ENCODE measurements at places on chromosomes 13 and 19. TPM values are rescaled to one million over a fixed set of nuclear protein-coding genes. Genes with fewer than 3 reads are reported as not detected.
A peak's percentile ranks its signal among the peaks of the same experiment; 100 is the strongest.

Gene CEACAM4
- total RNA-seq: not detected

Gene PCDH8
- total RNA-seq: not detected

DNA sequence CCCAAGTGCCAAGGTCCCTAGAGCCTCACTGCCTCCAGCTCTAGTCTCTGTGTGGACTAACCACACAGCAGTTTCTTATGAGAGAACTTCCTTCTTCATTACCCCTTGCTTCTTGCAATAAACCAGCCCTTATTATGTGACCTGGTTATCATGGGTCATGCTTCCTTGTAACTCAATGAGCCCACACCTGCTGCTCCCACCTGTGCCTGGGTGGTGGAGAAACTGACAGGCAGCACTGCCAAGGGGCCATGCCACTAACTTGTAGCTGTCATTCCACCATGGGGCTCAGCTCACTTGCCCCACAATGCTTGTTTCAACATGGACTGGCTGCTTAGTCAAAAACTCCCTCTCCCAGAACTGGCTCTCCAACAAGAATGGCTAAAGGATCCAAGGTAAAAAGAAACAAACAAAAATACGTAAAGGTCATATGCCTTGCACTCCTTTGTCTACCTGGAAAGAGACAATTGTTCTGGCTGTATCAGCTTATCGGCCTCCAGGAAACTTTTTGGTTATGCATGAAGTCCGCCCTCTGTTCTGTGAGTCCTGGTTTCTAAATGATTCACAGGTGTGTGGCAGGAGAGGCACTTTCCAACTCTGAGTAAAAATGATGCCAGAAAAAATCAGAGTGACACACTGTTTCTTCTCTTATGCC lies 446.4 kb downstream of the COG6 start:
- no peak for DNase-seq

DNA sequence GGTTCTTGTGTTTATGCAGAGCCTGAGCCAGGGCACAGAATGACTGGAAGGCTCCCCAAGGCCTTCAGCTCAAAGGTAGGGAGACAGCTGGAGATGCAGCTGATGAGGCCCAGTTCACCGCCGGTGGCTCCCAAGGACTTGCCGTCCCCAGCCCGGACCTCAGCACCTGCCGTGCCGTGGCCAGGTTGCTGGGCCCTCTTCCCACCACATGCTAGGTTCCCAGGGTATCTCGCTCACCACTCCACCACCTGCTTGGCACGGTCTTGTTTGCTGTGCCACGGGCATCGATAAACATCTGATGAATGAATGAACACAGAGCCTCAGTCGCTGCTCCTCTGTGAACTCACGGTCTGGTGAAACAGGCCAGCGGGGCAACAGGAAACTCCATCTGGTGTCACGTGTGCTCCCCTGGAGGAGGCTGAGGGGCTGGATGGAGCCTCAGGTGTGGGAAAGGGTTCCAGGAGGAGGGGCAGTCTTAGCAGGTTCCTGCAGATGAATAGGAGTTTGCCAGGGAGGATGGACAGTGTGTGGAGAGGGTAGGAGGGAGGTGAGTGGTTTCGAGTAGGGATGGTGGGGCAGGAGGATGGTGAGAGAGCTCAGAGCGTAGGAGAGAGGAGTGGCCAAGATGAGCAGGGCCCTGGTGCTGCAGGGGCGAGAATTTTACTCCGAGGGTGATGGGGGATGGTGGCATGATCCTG lies 3.6 kb upstream of the KLK14 start:
- DNase-seq: no peak

DNA sequence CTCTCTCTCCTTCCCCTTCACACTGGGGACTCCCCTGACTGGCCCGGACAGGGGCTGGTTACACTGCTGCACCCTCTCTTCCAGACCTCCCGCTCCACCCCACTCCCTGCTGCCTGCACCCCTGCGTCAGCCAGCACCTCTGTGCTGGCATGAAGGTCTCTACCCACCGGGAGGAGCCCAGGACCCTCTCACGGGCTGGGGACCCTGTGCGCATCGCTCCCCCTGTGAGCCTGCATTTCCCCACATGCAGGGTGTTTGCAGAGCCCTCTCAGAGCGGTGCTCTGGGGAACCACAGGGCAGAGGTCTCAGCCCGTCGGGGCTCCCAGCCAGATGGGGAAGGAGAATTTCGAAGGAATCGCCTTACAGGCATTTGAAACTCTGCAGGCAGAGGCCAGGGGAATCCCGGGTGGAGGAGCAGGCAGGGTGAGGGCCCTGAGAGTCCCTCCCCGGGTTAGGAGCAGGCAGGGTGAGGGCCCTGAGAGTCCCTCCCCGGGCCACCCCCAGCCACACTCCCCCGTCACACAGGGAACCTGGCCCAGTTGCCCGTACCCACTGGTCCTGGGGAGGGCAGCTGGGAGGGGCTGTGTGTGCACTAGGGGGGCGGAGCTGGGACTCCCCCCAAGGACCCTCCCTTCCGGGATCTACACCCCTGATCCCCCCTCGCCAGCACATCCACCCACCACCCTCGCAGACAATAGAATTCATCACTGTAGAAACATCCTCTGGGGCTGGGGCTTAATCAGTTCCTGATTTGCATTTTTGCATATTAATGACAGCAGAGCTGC lies 16.3 kb upstream of the TCF3 start:
- DNase-seq: peak; percentile 26

GRCh38 chr13:108963846-108964600 lies 334.6 kb downstream of the MYO16 start:
- no peak for DNase-seq

DNA sequence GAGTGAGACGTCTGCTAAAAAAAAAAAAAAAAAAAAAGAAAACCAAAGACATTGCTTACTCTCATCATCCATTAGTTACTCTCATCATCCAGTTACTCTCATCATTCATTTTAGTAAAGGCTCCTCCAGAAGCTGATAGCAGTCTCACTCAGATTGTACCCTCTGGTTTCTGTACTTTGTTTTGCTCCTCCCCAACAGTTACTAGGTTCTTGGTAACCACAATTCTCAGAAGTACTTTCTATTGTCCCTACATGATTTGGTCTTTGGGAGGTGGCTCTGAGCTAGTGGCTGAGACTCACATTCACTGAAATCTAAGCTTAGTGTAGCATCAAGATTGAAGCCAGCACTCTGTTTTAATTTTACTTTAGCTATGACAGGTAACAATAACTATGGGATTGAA lies 14.3 kb downstream of the ERICH4 start:
- no peak for DNase-seq
